HFF-Myc (cell line): ENCODE measurements at places on chromosomes 2 and 18.

GRCh38 chr2:62540408-62541168 is 34.6 kb upstream of the TMEM17 start:
- DNase-seq = no peak

DNA sequence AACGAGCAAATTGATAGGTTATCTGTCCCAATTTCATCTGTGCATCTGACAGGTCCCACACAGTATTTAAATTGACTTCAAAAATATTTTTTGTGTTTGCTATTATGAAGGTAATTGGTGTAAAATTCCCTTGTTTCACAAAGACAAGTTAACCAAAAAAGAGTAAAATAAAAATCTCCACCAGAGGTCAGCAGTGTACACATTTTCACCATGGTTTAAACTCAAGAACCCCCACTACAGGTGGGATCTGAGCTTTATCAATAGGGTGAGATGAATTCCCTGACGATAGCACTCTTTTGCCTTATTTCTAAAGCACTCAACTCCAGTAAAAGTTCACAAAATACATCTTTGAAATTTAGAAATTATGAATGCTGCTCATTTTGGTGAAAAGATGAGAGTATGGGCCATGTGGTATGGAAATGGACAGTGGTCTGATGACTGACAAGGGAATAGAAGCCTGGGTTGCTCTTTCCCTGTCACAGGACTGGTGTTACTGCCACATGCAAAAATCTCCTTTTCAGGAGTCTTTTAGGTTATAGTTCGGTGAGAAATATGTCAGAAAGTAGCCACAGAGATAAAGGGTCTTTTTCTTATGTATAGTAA is 68.0 kb downstream of the SERPINB8 start:
- DNase-seq = peak; percentile 16

DNA sequence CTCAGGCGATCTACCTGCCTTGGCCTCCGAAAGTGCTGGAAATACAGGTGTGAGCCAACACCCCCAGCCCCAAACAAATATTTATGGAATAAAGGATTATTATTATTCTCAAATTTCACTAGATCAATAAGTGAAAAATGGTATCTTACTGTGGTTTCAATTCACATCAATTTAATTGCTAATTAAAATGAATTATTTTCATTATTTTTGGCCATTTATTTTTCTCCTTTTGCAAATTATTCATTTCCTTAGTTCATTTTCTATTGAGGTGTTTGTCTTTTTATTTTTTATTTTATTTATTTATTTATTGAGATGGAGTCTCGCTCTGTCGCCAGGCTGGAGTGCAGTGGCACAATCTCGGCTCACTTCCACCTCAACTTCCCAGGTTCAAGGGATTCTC is 11.9 kb upstream of the HS6ST1 start:
- DNase-seq = no peak

DNA sequence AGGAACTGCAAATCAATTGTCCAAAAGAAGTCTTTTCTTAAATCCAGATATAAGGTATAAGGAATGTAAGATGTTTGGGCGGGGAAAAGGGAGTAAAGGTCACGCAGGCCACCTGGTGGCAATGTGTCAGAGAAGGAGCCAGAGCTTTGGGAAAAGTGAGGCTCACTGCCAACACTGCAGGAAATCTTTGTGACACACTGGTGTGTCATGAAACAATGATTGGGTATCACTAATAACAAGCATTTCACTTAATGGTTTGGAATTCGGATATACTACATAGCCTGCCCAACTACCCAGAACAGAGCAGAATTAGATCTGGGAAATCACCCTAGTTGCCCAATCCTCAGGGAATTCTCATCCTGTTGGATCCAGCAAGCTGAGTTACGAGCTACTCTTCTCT is 61.0 kb downstream of the RBMS1 start:
- DNase-seq = peak; percentile 86

- no peak for DNase-seq
These were observed 140.1 kb downstream of the EXOC6B start for GRCh38 chr2:72685638-72686213.
